GDM1 (cell line): ENCODE measurements at places on chromosomes 3 and 15.

DNA sequence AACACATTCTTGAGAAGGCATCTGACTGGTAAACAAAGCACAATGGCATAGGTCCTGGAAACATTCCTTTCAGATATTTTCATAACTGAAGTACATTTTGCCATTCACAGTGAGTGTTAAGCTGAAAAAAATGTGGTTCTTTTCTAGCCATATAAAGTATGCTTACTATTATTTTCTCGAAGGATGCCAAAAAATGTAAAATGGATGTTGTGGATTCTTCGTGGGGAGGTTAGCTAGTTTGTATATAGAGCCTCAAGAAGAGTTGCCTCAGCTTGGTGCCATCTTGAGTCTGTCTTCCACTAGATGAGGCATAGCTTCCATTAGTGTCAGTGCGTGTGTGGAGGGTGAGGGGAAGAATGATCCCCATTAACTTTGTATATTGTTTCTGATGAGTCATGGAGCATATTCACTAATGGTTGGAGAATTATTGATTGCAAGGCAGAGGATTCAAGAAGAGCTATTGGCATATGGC lies 4.1 kb downstream of the MBNL1 start:
- DNase-seq: no peak

DNA sequence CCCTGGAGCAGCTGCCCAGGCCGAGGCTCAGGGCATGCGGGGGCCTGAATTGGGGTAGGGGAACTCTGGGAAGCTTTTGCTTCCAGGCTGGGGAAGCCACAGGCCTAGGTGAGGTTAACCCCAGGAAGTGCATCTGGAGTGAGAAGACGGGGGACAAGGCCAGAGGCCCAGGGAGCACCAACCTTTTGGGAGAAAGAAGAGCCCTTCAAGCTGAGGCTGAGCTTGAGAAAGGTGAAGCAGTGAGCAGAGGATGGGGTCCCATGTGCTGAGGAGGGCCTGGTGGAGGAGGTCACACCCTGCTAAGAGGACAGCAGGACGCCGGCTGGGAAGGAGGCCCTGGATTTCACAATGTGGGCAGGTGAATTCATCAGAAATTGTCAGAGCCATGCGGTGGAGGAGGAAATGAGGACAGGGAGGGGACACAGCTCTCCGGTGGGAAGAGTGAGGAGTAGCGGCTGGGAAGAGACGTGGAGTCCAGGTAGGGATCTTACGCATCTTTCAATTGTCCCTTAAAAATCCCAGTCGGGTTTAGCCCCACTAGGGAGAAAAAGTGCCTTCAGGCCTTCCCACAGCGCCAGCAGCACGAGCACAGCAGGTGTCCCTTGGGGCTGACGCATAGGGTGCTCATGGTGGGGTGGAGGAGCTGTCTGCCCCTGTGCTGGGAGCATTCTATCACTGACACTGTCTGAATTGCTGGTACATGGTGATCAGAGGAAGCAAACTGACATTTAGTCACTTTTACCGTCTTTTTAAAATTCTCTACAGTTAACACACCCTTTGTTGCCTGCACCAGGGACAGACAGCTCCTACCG lies 50.9 kb downstream of the HCN4 start:
- no peak for DNase-seq

GRCh38 chr3:106139826-106140225 lies 271.0 kb upstream of the CBLB start:
- no peak for DNase-seq

GRCh38 chr15:56241374-56242105 lies 2.1 kb downstream of the RFX7 start:
- DNase-seq: no peak

- DNase-seq: no peak
These were observed 322.0 kb upstream of the MANF start for GRCh38 chr3:51063053-51063452.

DNA sequence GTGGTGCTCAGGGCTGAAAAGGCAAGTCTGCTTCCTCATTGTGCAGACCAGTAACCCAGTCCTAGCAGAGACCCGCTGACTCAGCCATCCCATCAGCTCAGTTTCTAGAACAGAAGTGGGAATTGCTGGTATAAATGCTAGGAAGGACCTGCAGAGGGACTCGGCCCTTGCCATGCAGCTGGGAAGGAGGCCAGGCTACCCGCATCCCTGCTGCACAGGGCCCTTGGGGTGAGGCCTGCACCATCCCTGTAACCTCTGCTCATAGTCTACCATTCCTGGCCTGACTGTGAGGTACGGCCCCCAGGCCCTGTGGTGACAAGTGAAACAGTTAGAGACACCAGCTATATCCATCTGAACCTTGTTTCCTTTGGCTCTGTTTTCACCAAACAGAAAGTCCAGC lies 23.5 kb downstream of the RAB6B start:
- DNase-seq: no peak

DNA sequence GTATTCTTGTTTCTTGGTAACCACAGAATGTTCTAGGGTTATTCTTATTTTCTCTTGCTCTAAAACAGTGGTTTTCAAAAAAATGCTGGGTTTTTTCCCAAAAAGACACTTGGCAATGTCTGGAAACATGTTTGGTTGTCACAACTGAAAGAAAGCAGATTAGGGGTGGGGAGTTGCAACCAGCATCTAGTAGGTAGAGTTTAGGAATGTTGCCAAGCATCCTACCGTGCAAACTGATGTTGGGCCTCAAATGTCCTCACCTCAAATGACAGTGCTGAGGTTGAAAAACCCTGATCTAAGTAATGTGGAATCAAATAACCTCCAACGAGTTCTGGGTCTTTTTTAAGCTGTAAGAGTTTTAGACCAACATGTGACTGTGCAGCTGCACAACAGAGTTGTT lies 270.5 kb upstream of the STT3B start:
- no peak for DNase-seq

DNA sequence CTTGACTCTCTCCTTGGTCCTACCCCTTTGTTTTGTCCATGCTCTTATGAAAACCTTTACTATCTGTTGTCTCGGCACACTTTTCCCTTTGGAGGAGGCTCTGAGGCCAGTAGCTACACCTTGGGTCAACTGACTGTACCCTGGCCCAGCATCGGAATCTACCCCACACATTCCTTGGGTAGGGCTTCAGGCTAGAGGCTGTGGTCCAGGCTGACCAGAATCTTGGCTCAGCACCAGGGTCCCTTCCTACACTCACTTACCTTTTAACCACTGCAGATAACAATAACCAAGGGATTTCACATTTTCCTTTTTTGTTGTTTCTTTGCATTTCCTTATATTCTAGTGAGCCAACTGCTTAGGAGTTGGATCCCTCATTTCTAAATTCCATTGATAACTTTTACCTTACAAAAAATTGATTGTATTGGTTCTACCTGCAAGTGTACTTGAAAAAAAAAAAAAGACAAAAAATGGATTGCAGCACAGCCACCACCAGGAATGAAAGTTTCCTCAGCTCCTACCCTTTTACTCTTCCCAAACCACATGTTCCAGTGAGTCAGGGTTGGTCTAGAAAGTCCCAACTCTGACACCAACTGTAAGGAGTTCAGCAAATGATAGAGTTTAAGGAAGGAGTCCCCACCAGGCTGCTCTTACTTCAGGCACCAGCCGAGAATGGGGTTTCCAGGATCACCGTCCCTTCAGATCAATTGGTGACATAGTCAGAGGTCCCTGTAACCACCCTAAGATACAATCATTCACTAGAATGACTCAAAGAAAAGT lies 95.6 kb downstream of the FBLN2 start:
- DNase-seq: no peak

DNA sequence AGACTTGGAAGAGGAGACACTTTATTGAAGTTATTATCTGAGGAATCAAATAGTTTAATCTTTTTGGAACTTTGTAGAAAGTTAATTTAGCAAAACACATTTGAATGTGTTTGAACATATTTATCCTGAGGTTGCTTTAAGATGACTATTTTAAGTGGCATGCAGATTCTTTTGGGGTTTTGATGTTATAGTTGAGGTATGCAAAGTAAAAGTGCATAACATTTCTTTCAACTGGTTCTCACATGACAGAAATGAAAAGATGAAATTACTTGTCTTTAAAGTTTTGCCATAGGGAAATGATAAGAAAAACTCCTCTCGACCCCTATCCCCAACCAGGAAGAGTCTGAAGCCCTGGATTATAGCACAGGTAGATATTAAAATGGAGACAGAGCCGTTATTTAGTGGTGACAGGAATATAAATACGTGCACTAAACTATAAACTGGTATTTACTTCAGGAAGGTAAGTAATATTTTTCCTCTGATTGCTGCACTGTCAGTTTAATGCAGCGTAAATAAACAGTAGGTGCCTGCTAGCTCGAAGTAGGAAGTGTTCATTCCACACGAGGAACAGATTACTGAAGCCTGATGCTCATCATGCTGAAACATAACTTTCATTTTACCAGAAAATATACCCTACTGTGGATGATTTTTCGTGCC lies 15.1 kb upstream of the SATB1 start:
- no peak for DNase-seq

DNA sequence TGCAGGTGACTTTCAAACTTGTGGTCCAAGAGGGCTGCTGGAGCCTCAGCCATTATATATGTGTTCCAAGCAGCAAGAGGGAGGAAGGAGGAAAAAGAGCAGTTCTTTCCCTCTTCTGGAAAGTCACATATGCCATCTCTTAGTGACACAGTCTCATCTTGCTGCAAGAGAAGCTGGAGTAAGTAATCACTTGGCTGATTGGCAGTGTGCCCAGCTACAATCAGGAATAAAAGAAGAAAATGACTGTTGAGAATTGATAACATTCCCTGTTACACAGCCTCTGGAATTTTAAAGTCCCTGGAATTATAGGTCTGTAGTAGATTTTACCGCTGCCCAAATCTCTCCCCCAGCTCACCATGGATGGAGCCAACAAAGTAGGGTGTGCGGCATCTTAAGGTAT lies 31.4 kb upstream of the LYZL4 start:
- no peak for DNase-seq

DNA sequence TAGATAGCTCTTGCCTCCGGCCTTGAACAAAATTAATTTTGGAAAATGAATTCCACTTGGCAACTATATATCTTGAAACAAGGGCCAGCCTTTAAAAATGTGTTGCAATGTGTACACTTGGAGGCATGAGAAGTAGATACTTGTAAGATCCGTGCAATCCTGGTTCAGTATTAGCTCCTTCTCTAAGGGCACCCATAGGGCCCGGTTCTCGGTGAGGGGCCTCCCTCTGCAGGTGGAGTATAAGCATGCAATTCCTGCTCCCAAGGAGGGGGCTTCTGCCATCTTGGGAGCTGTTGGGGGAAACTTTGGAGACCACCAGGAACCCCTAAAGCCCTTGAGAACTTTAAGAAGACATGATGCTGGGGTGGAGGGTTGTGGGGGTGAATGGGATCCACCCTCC lies 388.7 kb upstream of the RGMA start:
- DNase-seq: no peak

- DNase-seq: no peak
These were observed 558.3 kb downstream of the NR2F2 start for GRCh38 chr15:96888764-96889163.

DNA sequence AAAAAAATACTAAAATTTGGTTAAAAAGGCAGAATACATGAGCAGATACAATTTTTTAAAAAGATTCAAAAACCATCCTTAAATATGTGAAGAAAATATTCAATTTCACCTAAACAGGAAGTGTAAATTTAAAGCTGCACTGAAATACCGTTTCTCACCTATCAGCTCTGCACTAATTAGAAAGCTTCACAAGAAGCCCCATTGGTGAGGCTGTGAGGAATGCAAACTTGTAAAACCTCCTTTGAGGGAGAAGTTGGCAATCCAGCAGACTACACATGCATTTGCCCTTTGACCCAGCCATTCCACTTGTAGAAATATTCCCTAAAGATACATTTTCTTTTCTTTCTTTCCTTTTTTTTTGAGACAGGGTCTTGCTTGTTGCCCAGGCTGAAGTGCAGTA lies 18.8 kb downstream of the BLM start:
- no peak for DNase-seq

DNA sequence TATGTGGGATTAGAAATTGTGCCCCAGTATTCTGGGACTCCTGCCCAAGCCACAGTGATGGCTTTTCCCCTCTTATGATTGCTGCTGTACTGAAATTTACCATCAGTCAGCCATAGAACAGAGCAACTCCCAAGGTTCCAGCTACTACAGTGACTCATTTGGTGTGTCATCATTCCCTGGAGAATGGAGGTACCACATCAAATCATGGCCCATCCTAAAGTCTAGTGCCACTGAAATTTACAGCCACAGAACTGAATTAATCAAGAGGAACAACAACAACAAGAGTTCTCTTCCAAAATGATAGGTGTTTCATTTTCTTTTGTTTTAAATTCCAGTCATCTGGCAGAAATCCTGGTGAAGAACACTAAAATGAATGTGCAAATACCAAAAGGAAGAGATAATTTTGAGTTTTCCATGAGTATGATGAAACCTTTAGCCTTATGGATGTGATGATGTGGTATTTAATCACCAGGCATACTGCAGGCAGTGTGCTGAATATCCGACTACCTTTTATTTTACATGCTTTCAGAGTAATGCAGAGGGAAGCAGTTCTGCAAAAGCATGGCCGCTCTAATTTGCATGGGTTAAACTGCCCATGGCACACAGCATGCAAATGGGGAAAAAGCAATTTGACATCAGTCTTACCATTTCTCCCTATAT lies 75.6 kb upstream of the SLC2A2 start:
- no peak for DNase-seq

- no peak for DNase-seq
These were observed 517.0 kb upstream of the NAALADL2 start for GRCh38 chr3:174342171-174342570.

- no peak for DNase-seq
These were observed 70.7 kb downstream of the LMLN start for GRCh38 chr3:198030726-198031125.

- no peak for DNase-seq
These were observed 315.1 kb upstream of the MME start for GRCh38 chr3:154764856-154765640.

GRCh38 chr3:127291611-127292010 lies 3.8 kb upstream of the PRR20G start:
- no peak for DNase-seq

GRCh38 chr3:113948015-113948917 lies 453 bp downstream of the ZDHHC23 start:
- DNase-seq: no peak

- DNase-seq: no peak
These were observed 118.0 kb upstream of the ARHGEF3 start for GRCh38 chr3:56919797-56920195.

DNA sequence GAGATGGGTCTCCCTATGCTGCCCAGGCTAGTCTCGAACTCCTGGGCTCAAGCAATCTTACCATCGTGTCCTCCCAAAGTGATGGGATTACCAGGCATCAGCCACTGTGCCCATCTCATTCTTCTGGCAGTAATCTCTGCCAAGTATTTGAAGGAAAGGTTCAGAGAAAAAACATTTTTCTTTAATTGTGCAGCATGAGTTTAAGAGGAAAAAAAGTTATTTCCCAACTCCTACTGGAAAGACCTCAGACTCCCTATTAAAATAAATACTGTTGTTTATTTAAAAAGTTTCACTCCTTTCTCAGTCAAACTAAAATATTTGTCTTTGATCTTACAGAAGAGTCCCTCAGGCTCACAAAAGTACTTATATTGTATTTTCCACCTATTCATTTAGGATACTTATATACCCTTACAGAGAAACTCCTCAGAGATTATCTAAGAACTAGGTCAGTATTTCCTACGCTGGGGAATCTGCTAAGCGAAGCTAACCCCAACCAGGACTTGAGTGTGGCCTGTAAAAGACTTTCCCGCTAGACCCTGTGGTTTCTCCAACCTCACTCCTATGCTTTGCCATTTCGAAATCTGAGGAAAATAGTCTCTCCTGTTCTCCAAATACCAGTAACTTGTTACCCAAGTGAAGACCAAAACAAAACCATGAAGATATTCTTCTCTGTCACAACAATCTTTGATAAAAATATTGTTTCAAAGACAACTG lies 28.7 kb downstream of the WWTR1 start:
- DNase-seq: no peak

GRCh38 chr3:182342252-182342651 lies 451.1 kb upstream of the ATP11B start:
- no peak for DNase-seq

- no peak for DNase-seq
These were observed 2.5 kb downstream of the MOBP start for GRCh38 chr3:39469945-39470344.
